ENCODE measurements at places on chromosomes 5 and 9.

DNA sequence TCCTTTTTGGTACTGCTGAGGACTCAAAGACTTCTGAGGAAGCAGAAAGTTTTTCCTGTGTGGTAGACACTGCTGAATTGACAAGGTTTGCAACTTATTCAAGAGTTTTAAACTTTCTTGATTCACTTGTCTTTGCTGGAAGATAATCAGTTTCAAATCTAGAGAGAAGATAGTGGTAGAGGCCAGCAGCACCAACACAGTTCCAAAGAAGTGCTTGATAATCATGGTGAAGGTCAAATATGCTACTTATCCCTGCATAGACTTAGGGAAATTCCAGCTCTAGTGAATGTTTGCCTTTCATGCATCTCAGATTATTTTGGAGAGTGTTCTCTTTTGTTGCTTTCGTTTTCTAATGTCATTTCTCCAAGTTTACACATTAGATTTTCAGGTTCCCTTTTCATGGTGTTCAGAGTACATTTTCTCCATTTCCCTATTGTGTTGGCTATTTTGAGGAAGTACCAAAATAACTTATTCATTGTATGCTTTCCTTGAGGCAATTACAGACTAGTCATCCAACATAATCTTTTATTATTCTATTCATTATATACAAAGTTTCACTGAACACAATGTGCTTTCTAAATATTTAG lies 550 bp downstream of the IFNE start:
- no peak for DNase-seq

- DNase-seq, result no peak
Measured at GRCh38 chr5:179143446-179143845, 83.3 kb downstream of the ZNF354C start.

DNA sequence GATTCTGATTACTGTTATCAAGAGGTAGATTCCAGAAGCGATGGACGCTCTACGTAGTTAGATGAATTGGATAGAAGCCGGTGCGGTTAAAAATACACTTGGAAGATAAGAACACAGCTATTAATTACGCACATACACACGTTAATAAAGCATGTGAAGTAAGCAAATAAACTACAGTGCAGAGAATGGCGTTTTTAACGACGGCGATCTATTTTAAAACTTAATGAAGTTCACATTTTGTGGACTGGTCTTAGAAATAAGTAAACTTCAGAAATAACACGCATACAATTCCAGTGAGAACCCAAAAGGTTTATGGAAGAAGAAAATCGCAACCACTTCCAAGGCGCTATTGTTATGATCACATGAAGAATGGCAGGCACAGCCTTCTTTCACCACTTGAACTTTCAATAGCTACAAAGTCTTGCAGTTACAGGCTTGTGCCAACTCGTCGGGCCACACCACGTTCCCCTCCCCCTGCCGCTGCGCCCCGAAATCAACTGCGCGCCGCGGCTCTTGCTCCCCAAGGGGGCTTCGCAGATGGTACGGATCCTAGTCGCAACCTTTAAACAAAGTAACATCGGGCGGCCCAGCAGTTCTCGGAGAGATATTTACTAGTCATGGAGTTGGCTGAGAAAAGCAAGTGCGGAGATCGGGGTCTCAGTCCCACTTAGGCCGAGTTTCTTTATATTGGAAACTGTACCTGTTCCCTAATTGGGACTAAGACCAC lies 866 bp upstream of the SEMA6A start:
- no peak for DNase-seq

- DNase-seq, result no peak
Measured at GRCh38 chr9:76203373-76203772, 190.9 kb downstream of the RFK start.

DNA sequence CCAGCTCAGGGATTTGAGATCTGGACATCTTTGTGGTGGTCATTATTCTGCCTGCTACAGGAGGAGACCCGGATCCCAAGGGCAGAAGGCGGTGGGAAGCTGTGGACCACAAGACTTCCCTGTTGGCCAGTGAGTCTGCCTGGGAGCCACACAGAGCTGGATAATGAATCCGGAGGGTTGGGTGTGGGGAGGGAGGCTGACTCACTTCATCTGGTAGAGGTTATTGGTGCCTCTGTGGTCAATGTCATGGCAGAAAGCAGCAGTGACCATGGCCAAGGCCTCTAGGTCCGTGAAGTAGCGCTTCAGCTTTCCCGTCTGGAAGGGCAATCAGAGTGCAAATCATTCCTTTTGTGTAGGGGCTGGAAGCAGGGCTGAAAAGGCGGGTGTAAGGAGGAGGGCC lies 58.5 kb downstream of the PDE6A start:
- no peak for DNase-seq

GRCh38 chr9:114592356-114592755 lies 4.8 kb downstream of the ATP6V1G1 start:
- peak; percentile 82 for DNase-seq

DNA sequence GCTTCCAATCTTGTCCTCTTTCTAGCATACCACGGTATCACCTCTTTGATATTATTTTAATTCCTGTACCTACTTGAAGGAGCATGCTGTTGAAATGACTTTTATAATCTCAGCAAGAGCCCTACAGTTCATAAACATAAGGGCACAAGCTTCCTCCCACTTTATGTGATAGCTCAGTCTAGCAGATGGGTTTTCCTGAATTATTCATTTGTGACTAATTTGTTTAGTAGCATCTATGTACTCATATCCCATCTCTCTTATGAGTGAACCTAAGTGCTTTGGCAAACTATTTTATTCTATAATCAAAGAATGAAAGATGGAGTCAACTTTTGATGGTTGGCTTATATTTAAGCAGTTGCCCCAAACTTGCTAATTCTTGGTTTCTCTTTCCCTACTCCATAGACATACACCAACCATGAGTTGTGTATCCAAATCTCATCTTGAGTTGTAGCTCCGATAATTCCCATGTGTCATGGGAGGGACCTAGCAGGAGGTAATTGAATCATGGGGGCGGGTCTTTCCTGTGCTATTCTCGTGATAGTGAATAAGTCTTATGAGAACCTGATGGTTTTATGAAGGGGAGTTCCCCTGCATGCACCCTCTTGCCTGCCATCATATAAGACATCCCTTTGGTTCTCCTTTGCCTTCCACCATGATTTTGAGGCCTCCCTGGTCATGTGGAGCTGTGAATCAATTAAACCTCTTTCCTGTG lies 17.7 kb downstream of the TXNDC8 start:
- DNase-seq, result no peak
